ENCODE measurements at places on chromosomes 2 and 18. TPM values are rescaled to one million over a fixed set of nuclear protein-coding genes. Genes with fewer than 3 reads are reported as not detected.

GRCh38 chr2:175552902-175553301 is 371.4 kb upstream of the ATP5MC3 start:
- no peak for ATAC-seq

- no peak for ATAC-seq
Observed at GRCh38 chr2:222300726-222301052, 1.9 kb upstream of the PAX3 start.

GRCh38 chr2:152466041-152466440 is 131.1 kb downstream of the FMNL2 start:
- no peak for ATAC-seq

DNA sequence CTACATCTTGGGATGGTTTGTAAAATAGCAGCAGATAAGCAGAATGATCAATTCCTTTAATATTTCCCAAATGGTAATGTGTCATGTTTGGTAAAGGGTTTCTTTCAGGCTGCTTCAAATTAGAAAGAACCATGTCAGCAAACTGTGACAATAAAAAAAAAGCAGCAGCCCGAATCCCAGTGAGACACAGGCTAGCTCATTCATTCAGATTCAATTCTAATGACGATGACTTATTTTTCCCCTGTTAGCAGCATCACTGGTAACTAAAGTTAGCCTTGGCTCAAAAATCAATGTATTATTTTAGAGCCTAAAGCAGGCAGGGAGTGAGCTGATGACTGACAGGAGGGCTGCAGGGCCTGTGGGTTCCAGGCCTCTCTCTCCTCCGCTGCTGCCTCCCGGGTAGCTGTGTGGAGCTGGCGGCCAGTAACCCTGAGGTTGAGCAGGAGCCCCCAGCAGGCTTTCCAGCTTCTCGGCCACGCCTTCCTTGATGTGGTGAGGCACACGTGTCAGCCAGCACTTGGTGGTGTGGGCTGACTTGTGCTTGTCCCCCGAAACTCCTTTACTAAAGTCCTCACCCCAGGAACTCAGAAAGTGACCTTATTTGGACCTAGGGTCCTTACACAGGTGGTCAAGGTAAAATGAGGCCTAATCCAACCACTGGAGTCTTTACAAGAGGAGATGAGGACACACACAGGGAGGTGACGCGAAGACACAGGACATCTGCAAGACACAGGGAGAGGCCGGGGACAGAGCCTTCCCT is 120.5 kb upstream of the HS6ST1 start:
- ATAC-seq: peak; percentile 41

GRCh38 chr18:13378150-13378549 is 159.6 kb downstream of the LDLRAD4 start:
- ATAC-seq: no peak

DNA sequence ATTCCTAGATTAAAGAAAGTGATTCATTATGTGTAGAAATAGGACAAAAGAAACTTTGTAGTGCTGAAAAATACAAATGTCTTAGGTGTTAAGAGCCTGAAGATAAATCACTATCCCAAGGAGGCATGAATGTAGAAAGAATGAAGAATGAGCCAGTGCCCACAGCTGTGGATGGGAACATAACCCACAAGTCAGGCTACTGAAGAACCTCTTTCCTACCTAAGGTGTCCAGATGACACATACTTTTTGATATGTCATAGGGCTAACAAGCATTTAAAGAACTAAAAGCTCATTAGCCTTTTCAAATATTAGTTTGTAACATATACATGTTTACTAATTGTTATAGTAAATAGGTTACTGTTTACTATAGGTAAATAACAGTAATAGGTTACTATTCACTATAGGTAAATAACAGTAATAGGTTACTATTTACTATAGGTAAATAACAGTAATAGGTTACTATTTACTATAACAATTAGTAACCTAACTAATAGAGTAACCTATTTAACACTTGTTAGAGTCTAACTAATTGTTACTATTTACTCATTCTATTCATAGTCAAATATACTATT is 275.0 kb upstream of the KYNU start:
- no peak for ATAC-seq

DNA sequence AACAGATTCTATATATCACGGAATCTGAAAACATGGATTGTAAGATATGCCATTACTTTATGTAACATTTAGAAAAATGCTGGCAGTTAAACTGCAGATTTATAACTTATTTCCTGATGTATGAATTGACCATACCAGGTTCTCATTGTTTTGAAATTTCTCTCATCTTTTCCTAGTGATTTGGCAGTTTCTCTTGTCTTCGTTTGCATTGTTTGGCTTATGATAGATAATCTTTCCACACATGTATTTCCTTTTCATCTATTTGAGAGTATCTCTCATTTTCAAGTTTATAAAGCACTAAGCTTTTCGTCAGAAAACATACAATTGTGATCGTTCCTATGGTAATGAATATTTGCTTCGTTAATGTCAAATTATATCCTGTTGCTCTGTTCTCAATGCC is 16.3 kb downstream of the NBEAL1 start:
- no peak for ATAC-seq

DNA sequence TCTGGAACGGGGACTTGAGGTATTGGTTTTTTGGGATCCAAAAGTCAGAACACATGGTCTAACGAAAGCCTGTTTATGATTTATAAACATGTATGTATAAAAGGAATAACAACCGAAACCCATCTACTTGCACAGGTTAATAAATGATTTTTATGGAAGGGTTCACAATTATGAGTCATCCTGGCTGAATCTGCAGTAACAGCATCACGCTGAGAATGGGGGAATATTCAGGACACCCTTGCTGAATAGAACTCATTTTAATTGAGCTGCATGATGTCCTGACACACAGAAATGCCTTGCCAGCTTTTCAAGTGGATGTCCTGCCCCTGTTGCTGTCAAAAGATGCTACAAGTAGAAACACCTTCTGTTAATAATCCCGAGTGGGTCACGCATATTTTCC is 54.7 kb upstream of the TGFA start:
- ATAC-seq: no peak

DNA sequence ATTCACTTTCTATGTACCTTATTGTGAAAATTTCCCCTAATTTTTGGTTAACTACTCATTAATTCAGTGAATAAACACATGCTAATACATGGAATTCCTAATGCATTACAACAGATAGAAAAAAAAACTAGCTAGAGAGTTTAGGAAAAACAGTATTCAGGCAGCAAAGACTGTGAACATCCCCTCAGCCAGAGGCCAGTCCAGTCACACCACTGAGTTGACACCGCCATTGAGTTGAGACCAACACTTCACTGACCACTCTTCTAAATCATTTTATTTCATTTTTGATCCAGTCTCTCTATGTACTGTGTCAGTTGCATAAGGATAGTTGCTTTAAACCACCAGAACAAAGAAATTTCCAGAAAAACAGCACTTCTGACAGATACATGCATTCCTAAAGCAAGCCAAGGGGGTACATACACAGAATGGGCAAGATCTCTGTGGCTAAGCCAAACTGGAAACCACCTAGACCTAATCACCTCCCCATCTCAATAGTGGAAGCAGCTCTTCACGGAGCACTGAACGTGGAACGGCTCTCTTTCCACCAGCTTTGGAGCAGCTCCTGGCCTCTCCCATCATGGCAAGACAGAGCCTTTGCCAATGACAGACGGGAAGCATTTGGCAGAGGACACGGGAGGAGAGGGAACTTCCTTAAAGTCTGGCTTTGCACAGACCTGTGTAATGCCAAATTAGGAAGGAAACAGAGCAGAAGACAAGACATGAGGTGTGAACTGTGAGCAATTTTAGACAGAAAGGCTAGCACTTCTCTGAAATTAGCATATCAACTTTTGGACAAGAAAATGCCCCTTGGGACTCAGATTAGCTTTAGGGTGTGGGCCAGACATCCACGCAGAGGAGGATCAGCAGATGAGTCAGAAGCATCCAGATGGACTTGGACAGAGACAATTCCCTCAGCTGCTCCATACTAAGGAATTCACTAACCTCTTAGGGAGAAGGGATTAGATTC is 36.4 kb downstream of the CACNB4 start:
- no peak for ATAC-seq

- no peak for ATAC-seq
Observed at GRCh38 chr2:23478087-23478932, 93.3 kb downstream of the KLHL29 start.

- ATAC-seq: no peak
Observed at GRCh38 chr2:239106966-239107365, 259.1 kb downstream of the TWIST2 start.

GRCh38 chr18:40577239-40577980 is 1377.6 kb upstream of the PIK3C3 start:
- peak; percentile 83 for ATAC-seq

- ATAC-seq: no peak
Observed at GRCh38 chr2:38263293-38263692, 113.8 kb downstream of the ATL2 start.

DNA sequence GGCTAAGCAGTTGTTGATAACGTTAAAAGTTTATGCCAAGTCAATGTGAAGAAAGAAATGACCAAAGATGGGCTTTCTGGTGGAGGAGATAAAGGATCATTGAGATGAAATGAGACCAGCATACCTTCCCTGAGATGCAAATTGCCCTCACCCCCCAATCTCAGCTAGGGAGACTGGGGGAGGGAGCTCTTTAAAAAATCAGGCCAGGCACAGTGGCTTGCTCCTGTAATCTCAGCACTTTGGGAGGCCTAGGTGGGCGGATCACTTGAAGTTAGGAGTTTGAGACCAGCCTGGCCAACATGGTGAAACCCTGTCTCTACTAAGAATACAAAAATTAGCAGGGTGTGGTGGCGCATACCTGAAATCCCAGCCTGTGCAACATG is 30.9 kb upstream of the KCMF1 start:
- ATAC-seq: no peak

- ATAC-seq: no peak
Observed at GRCh38 chr2:143856978-143857377, 662.9 kb downstream of the ZEB2 start.

DNA sequence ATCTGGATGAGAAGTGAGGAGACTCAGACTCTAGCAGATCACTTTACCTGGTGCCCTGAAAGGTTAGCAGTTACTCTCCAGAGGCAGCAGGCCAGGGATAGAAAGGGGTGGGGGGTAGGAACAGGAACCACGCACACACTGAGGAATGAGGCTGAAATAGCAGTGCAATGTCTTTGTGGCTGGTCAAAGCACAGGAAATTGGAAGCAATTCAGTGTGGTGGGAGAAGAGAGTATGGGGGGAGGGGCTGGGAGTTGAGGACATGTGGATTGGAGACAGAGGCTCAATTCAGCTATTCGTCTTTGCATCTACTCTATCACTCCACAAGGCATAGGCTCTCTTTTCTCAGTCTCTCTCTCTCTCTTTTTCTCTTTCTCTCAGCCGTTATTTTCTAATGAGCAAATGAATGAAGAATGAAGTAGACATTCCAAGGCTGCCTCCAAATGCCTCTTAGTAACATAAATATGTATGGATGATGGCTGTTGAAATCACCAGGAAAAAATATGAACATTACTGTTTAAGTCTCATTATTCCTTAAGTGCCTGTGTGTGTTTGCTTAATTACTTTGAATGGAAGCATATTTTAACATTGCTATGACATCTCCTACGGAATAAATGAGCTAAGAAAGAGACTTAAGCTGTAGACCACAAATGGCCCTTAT is 979.4 kb downstream of the TSN start:
- no peak for ATAC-seq

- no peak for ATAC-seq
Observed at GRCh38 chr18:8975624-8976023, 126.9 kb upstream of the NDUFV2 start.

DNA sequence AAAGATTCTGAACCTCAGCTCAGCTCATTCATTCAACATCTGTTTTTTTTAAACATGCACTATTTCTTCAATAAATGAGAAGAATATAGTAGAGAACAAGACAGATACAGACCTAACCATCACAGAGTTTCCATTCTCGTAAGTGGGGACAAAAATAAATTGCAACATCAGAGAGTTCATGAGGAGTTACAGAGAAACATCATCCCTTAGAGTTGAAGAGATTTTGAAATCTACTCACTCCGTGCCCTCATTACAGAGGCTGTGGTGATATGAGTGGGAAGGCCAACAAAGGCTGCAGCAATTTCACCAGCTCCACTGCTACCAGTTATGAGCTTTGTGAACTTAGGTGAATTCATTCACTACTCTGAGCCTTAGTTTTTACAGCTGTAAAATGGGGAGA is 399.3 kb downstream of the BCL11A start:
- no peak for ATAC-seq

DNA sequence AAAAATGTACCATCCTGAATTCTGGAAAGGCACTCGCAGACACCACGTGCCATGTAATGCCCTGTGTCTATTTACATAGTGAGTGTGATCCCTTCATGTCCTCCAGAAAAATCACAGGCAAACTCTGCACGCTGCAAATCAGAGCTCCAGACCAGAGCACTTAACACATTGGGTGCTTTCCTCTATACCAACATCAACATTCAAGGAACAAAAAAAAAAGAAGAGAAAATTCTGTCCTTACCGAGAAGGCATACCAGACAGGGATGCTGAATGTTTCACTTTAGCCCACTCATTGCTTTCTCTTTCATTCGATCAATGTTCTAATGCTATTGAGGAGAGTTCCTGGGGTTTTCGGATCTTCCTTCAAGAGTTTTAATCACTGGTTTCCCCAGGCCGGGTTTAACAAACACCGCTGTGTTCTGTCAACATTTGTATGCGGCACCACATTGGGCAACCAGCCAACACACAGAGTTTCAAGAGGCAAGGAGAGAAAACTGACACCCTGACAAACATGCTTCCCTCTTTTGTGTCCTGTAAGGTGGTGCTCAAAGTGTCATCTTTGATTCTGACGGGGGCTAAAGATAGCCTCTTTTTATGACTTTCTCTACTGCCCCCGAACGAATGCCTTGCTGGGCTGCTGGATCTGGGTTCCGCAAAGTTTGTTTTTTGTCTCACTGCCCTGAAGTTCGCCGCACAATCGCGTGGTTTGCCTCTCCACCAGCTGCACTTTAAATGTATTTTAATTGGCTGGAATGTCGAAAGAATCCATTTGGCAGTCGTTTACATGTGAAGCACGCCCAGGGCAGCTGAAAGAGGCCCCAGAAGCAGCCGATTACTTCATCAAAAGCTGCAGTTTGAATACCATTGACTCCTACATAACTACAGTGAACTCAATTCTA is 106.4 kb upstream of the NCKAP5 start:
- peak; percentile 82 for ATAC-seq

Gene RANBP2
- 74.1 TPM for total RNA-seq

Gene MBP
- 13.4 TPM for total RNA-seq

Gene PFN4
- 2.2 TPM for total RNA-seq

Gene CLIP4
- 6.4 TPM for total RNA-seq

Gene TMEM214
- 11.8 TPM for total RNA-seq

Gene ARHGAP15
- total RNA-seq: not detected

Gene MAB21L4
- total RNA-seq: 0.20 TPM

Gene MRPS5
- 41.9 TPM for total RNA-seq

Gene STON1
- total RNA-seq: 22.6 TPM

Gene TEKT4
- total RNA-seq: 0.05 TPM

Gene CRACDL
- 5.5 TPM for total RNA-seq

Gene CCDC85A
- total RNA-seq: 1.6 TPM

Gene HOXD11
- 38.1 TPM for total RNA-seq

Gene FTCDNL1
- 0.41 TPM for total RNA-seq

Gene NOP58
- 84.0 TPM for total RNA-seq

Gene SRD5A2
- total RNA-seq: not detected

Gene NYAP2
- 4.8 TPM for total RNA-seq

Gene CWC22
- total RNA-seq: 16.0 TPM
